ENCODE measurements at places on chromosomes 5 and 9.
A peak's percentile ranks its signal among the peaks of the same experiment; 100 is the strongest.

GRCh38 chr9:99181621-99182020, 40.1 kb downstream of the ALG2 start:
- DNase-seq, result peak; percentile 70

- DNase-seq, result no peak
Measured at GRCh38 chr5:103598997-103599566, 36.5 kb upstream of the NUDT12 start.

GRCh38 chr9:112655668-112656067, 62.2 kb downstream of the INIP start:
- no peak for DNase-seq

- peak; percentile 62 for DNase-seq
Measured at GRCh38 chr5:165616490-165617405, 2111.3 kb downstream of the MAT2B start.

- DNase-seq, result no peak
Measured at GRCh38 chr9:117768750-117769395, 64.7 kb downstream of the TLR4 start.

DNA sequence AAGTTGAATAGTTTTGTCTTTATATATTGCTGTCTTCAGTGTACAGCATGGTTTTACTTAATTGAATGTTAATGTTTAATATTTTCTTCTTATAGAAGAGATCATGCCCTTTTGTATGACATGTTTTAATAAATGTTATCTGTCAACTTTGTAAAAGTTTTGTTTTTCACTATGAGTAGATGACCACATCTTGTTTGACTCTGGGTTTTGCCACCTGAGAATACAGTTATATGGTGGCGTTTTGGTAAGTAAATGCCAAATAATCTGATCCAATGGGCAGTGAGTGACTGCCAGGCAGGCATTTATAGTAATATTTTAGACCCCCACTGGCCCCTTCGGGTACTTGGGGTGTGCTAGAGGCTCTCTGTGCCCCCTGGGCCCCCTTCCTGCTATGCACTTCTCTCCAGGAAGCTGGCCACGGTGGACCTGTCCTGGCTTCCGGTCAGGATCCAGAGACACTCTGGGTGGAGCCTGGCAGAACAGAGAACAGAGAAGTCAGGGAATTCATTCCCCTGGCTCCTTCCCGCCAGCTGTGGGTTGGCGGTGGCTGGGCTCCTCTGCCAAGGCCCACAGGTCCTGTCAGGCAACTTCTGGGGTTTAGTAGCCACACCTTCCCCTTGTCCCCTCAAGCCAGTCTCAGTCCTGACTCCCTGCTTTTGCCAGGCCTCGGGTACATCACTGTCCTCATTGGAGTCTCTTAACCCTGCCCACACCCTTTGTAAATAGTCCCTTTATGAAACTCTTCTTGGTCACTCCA, 22.2 kb upstream of the ZBTB34 start:
- no peak for DNase-seq

DNA sequence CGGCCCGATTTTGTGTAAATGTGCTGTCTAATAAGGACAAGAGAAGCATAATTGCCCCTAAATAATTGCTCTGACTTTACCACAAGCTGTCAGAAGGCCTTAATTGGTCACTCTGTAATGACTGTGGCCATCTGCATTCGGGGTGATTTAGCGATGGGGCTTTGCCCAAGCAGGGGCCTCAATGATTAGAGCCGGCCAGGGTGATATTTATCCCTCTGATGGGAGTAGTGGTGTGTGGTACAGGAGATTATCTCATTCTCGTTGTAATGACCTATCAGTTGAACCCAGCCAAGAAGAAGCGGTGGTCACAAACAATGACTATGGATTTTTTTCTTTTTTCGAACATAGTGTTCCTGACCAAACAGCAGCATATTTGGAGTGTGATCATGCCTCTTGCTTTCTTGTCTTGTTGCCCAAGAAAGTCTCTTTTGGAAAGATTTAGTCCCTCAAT, 72.0 kb upstream of the SAP30L start:
- no peak for DNase-seq

DNA sequence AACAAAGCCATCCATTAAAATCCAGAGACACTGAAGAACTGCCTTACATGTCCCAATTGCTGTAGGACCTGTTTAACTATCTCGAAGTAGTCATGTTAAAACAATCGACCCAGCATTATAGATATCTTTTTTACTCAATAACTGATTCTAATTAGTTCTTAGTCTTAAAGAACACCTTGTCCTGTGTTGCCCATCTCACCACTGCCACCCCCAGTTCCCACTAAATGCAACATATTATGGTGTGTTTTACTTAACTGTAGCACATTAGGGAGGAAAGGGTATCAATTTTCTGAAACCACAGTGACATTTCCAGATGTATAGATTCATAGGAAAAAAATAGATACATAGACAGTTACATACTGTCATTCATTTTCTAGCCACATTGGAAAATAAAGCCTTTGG, 221.2 kb downstream of the MEF2C start:
- no peak for DNase-seq

DNA sequence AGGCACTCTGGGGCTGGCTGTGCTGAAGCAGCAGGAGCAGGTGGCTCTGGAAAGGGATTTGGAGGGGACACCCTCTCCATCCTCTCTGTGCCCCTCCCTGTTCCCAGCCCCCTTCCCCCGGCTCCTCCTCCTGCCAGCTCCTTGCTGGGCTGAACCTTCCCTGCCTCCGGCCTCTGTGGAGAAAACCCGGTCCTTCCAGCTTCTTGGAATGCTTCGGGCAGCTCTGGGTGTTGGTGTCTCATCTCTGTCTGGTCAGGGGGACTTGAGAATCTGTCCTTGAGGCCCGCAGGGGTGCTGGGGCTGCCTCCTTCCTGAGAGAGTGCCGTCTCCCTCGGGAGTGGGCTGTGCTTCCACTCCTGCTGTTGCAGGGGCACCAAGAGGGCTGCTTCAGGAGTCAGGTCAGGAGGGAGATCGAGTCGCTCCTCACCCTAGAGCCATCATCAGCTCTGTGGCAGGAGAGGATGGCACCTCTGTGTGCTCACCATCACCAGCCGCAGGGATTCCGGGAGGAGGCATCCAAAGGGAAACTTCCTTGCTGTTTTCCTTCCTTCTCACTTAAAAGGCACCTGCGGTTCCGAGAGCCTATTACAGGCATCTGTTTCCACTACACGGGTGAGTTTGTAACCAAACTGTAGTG, 30.6 kb downstream of the NDUFS6 start:
- DNase-seq, result no peak

DNA sequence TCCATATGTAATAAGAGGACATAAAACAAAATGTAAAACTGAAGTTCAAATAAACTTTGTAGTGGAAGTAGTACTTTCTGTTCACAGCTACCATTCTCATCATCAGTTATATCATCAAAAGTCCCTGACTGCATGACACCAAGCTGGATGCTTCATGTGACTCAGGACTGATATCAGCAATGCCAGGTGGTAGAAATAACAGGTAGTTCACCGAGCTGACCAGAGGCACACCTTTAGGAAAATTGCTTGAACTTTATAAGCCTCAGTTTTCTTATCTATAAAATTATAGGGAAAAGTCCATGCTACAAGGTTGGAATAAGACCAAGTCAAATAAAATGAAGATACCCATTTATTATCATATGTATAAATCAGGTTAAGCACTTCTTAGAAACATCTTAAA, 124.9 kb upstream of the PTGER4 start:
- DNase-seq, result no peak

- no peak for DNase-seq
Measured at GRCh38 chr9:125433461-125434011, 171.9 kb downstream of the GAPVD1 start.

DNA sequence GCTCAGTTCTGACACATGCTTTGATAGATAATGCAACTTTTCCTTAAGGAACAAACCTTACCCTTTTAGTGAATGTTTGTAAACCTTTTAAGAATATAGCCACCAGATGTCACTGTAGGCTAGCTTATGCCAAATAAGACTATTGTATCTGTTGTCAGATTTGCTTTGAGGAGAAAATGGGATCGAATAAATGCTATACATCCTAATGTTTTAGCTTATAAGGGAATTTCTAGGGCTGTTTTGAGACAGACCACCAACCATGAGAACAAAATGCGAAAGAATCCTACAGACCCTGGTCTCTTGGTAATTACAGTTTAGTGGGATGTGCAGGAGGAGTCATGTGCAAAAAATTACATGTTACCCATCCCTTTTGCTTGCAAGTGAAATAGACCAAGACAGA, 127.6 kb upstream of the NMUR2 start:
- peak; percentile 56 for DNase-seq

- no peak for DNase-seq
Measured at GRCh38 chr5:154514331-154514730, 36.3 kb upstream of the HAND1 start.

DNA sequence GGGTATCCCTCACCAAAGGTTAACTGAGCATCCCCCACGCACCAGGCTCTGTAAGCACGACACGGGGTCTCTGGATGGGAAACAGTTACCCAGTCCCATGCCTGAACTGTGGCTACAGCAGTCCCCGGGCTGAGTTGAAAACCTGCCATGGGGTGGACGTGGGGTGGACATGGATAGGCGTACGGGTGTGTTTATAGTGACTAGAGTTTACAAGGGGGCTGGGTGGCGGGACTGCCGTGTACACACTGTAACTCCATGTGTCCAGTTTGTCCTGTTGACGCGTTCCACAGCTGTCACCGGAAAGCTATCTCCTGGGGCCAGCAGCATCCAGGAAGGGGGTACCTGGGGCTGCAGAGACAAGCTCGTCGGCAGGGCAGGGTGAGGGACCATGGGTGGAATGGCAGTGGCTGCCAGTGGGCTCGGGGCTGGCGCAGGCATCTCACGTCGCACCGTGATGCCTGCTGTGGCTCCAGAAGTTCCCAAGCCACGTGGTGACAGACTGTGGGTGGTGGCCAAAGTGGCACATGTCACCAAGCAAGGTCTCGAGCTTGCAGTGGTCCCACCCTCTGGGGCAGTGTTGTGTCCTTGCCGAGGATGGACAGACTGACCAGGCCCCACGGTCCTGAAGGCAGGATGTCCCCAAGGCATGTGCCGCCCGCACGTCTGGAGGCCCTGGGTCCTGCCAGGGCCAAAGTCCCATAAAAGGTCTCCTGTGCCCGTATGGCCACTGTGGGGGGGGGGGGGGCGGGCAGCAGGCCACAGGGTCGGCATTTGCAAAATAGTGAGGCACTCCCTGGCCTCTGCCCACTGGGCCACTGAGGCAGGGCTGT, 29.3 kb upstream of the RNF130 start:
- DNase-seq, result no peak

- DNase-seq, result no peak
Measured at GRCh38 chr5:98363157-98363556, 410.3 kb upstream of the RGMB start.

GRCh38 chr9:70613024-70613768, 198.7 kb upstream of the KLF9 start:
- peak; percentile 38 for DNase-seq

DNA sequence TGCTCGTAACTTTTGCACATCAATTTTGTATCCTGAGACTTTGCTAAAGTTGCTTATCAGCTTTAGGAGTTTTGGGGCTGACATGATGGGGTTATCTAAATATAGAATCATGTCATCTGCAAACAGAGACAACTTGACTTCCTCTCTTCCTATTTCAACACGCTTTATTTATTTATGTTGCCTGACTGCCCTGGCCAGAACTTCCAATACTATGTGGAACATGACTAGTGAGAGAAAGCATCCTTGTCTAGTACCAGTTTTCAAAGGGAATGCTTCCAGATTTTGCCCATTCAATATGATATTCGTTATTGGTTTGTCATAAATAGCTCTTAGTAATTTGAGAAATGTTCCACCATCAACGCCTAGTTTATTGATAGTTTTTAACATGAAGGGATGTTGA, 65.4 kb upstream of the CDH12 start:
- peak; percentile 59 for DNase-seq

GRCh38 chr9:696332-697323, 144.9 kb upstream of the DMRT1 start:
- peak; percentile 83 for DNase-seq

DNA sequence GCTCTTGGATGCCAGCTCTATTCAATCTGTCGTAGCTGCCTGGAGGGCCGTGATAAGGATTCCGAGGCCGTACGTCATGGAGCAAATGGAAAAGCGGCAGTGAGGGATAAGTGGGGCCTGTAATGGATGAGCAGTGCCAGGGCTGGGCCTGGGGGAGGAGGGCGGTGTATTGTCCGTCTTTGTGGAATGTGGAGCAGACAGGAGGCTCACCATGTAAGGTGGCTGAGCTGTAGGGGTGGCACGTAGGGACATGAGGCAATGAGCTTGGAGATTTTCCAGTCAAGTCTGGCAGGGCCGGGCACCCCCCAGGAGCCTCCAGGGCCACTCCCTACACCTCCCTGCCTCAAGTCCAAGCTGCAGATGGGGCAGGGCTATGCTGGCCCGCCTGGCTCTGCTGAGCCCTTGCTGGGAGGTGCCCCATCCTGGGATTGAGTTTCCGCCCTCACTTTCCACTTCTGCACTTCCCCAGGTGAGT, 29.2 kb downstream of the NCS1 start:
- no peak for DNase-seq

DNA sequence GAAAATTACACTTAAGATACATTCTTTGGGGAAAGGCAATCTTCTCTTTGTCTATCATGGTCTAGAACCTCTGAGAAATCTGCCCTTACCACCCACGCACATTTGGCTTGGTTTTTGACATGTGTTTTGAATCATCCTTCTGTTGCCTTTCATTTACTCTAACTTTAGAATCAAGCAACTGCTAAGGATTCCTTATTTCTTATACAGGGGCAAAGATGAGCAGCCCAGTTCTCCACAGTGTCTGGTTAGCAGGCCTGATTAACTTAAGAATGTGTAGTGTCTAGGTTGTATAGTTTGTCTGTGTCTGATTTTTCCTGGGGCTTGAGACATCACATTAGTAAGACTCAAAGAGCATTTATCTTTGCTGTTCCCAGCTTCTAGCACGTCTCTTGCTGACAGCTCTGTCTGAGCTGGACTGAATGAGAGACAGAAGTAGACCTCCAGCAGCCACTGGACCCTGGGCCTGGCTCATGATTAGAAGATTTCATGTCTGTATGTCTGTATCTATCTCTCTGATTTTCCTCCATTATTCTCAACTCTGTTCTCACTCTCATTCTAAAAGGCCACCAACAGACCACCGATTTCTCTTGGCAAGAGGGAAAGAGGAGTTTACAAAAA, 31.8 kb upstream of the PCA3 start:
- DNase-seq, result peak; percentile 33

DNA sequence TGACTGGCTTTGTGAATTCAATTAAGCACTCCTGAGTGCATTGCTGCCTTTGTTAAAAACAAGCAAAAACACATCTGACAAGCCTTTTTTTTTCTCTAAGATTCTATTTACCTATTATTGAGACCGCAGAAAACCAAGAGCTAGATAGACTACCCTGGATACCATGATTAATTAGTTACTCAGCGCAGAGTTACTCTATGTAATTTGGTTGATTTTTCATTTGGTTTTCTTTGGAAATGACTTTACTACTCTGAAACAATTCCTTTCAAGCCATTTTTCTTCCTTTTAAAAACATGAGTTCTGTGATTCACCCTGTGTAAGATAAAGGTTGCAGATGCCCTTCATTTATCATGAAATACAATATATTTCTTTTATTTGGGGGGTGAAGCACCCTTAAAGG, 421.6 kb upstream of the PIK3R1 start:
- no peak for DNase-seq

Measured in iris pigment epithelial cell (primary cell).